ENCODE measurements at places on chromosomes 11 and 22.

- peaks cover 44% of the 10 kb centered on the region for H3K4me1 ChIP-seq
- peak overlapping the region; percentile 55 for H3K27ac ChIP-seq
- H3K27me3 ChIP-seq = no peaks in the 10 kb centered on the region
- no peak for DNase-seq
Measured at GRCh38 chr11:405954-406795, 8.6 kb downstream of the SIGIRR start.

- no peaks in the 10 kb centered on the region for H3K27me3 ChIP-seq
- no peaks in the 10 kb centered on the region for H3K36me3 ChIP-seq
- H3K27ac ChIP-seq = no peak overlapping the region
- no peak overlapping the region for H3K4me3 ChIP-seq
Measured at GRCh38 chr11:28529540-28530410, 421.6 kb downstream of the METTL15 start.

- H3K27me3 ChIP-seq = peaks cover 11% of the 10 kb centered on the region
- DNase-seq = no peak
- no peaks in the 10 kb centered on the region for H3K4me1 ChIP-seq
- H3K27ac ChIP-seq = no peak within 1 kb of the TSS
- H3K36me3 ChIP-seq = no peaks in the 10 kb centered on the region
Measured at GRCh38 chr11:101583251-101584128, at the start of gene TRPC6. Gene TRPC6, minus strand, starts transcription at chr11:101584007. Its CDS starts 504 bp downstream, at chr11:101583503.

DNA sequence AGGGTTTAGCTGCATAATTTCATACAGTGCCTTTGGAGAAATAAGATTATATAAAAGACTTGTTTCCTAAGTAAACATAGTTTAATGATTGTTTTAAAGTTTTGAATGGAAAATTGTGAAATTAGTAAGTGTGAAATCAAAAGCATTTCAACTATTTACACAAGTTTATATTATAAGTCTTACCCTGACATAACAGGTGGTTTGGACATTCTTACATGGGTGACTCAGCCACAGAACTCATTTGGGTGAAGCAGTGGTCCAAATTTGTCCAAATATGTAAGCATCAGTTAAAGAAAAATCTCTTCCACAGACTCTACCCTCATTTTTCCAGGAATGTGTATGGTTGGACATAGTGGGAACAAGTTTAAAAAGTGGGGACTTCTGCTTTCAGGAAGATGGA is 68.0 kb downstream of the USP47 start:
- no peaks in the 10 kb centered on the region for H3K27me3 ChIP-seq
- no peak overlapping the region for H3K4me3 ChIP-seq
- peaks cover 48% of the 10 kb centered on the region for H3K36me3 ChIP-seq
- H3K4me1 ChIP-seq = no peaks in the 10 kb centered on the region
- no peak overlapping the region for H3K27ac ChIP-seq

DNA sequence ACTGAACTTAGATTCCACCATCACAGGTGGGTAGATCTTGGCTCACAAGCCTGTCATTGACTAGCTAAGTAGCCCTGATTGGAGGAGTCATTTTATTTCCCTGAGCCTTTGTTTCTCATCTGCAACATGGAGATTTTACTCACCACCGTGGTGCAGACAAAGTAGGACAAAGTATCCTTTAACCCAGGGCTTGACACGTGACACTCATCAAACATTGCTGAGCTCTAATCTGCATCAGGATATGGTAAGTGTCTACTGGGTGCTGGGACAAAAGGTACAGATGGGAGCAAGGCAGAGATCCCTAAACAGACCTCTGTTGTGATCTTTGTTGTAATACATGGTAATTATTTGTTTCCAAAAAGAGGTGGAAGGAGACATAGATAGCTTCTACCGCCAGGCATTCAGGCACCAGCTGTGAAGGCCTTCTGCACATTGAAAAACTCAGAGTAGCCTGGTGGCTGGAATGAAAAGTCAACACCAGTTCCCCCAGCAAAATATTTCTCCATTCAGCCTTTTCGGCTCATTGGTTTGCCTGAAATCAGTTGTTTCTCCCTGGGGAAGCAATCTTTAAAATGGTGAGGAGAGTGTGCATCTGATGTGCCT is 18.3 kb upstream of the MICAL2 start:
- DNase-seq = no peak
- peaks cover 45% of the 10 kb centered on the region for H3K4me1 ChIP-seq
- no peak overlapping the region for H3K4me3 ChIP-seq
- H3K27me3 ChIP-seq = no peaks in the 10 kb centered on the region
- H3K36me3 ChIP-seq = no peaks in the 10 kb centered on the region

- H3K27me3 ChIP-seq = no peaks in the 10 kb centered on the region
- no peak overlapping the region for H3K27ac ChIP-seq
- peaks cover 5% of the 10 kb centered on the region for H3K4me1 ChIP-seq
- no peak for DNase-seq
Measured at GRCh38 chr11:68115285-68115684, 5.9 kb downstream of the CHKA start.

DNA sequence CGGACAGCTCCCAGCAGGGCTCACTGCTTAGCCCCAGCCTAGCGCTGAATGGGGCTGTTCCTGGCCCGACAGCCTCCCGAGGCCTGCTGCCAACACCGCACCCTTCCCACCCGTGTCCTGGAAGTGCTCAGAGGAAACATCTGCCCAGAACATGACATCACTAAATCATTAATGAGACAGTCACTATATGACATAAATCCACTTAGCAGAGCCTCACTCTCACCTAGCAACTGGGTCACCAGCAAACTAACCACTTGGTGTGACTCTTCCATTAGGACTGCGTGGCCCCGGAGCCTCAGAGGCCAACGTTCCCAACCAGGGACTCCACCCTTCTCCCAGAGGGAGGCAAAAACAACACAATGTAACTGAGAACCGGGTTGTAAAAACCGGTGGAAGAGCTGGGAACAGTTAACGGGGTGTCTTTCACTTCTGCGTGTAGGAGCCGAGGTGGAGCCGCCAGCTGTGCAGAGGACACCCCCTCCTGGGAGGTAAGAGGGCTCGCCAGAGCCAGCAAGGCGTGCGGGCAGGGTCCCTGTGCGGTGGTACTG is 21.4 kb upstream of the PACSIN2 start:
- no peaks in the 10 kb centered on the region for H3K36me3 ChIP-seq
- no peaks in the 10 kb centered on the region for H3K27me3 ChIP-seq
- no peak for DNase-seq
- H3K4me3 ChIP-seq = no peak overlapping the region

DNA sequence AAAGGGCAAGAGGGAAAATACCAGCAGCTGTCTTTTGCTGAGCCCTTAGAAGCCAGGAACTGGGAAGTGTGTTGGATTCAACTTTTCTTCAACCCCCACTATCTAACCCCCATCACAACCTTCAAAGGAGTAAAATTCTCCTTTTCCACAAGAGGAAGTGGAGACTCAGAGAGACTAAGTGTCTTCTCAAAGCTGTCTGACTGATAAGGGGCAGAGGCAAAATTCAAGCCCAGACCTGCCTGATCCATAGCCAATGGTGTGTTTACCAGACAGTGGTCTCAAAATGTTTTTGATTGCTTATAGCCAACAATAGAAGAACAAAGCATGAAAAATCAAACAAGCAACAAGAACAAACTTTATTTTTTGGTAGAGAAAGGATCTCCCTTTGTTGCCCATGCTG is 707.0 kb downstream of the NTM start:
- no peaks in the 10 kb centered on the region for H3K4me1 ChIP-seq
- no peak for DNase-seq
- no peak overlapping the region for H3K27ac ChIP-seq

GRCh38 chr22:29606320-29606719 is 2.9 kb downstream of the NF2 start:
- peaks cover 7% of the 10 kb centered on the region for H3K36me3 ChIP-seq
- DNase-seq = no peak
- no peak overlapping the region for H3K27ac ChIP-seq
- peaks cover 33% of the 10 kb centered on the region for H3K4me1 ChIP-seq
- H3K4me3 ChIP-seq = no peak overlapping the region
- no peaks in the 10 kb centered on the region for H3K27me3 ChIP-seq

GRCh38 chr11:11528986-11529385 is 92.8 kb downstream of the GALNT18 start:
- H3K36me3 ChIP-seq = no peaks in the 10 kb centered on the region
- no peak overlapping the region for H3K4me3 ChIP-seq
- H3K4me1 ChIP-seq = no peaks in the 10 kb centered on the region

DNA sequence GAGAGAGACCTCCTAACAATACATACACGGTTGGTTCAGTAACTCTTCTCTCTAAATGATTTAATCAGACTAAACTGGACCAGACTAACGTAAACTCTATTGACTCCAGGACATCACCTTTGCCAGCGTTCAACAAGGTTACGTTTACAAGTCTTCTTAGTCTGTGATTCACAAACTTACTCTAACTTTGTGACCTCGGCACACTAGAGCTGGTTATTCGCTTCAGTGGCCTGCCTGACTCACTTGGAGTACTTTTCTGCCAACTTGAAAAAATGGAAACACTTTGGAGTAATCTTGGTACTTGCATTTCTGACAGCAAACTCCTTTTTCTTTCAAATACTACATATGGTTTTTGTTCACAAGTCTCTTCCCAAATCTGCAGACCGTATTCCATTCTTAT is 26.2 kb downstream of the MTMR2 start:
- no peak overlapping the region for H3K4me3 ChIP-seq
- no peaks in the 10 kb centered on the region for H3K36me3 ChIP-seq
- H3K27ac ChIP-seq = no peak overlapping the region
- H3K27me3 ChIP-seq = no peaks in the 10 kb centered on the region

DNA sequence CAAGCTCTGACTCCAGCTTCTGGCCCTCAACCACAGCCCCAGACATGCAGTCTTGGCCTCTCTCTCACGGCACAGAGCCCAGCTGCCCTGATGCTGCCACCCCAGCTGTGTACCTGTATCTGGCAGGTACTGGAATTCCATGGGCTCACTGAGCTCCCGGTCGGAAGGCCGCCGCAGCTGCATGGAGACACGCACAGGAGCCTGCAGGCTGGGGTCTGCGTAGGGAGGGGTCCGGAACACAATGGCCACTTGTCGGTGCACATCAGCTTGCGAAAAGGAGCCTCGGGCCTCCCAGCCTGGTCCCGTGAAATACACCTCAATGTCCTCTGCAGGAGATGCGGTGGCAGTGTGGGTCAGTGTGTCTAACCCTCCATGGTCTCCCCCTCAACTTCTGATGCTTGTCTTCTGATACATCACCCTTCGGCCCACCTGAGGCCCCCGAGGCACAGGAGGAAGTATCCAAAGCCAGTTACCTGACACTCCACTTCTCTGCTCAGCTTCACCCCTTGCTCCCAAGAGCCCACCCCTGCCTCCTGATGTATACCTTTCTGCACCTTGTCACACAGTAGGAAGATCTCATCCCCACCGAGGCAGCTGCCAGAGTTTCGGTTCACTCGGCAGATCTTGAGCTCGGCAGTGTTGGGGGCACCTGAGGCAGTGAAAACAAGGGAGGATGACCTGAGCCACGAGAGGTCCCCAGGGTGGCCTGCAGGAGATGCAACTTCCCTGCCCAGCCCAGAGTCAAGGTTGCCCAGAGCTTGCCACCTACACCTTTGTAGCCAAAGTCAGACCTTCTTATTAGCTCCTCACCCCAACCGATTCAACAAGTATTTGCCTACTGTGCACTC is 4.3 kb downstream of the RELA start:
- H3K27ac ChIP-seq = no peak overlapping the region
- no peaks in the 10 kb centered on the region for H3K27me3 ChIP-seq
- H3K36me3 ChIP-seq = peaks cover 86% of the 10 kb centered on the region
- no peak overlapping the region for H3K4me3 ChIP-seq

GRCh38 chr11:124394408-124394807 is 4.4 kb downstream of the OR8B3 start:
- no peak for DNase-seq
- no peaks in the 10 kb centered on the region for H3K27me3 ChIP-seq
- H3K36me3 ChIP-seq = no peaks in the 10 kb centered on the region
- H3K27ac ChIP-seq = no peak overlapping the region

GRCh38 chr11:87036756-87037449 is 831 bp upstream of the TMEM135 start:
- no peak for DNase-seq
- peak overlapping the region; percentile 95 for H3K4me3 ChIP-seq
- H3K27me3 ChIP-seq = no peaks in the 10 kb centered on the region
- H3K4me1 ChIP-seq = peaks cover 20% of the 10 kb centered on the region
- no peaks in the 10 kb centered on the region for H3K36me3 ChIP-seq

- peak within 1 kb of the TSS; percentile 90 for H3K4me3 ChIP-seq
- peak within 1 kb of the TSS; percentile 89 for H3K27ac ChIP-seq
- no peaks in the 10 kb centered on the region for H3K27me3 ChIP-seq
Measured at GRCh38 chr22:30356449-30357235, at the start of the genes CCDC157 and SF3A1. Gene CCDC157, plus strand, starts transcription at chr22:30357007. Its CDS starts 8,994 bp downstream, at chr22:30366001. Gene SF3A1, minus strand, starts transcription at chr22:30356894. Its CDS starts 102 bp downstream, at chr22:30356792.

GRCh38 chr11:79066456-79067351 is 374.1 kb downstream of the TENM4 start:
- no peaks in the 10 kb centered on the region for H3K36me3 ChIP-seq
- no peak overlapping the region for H3K27ac ChIP-seq
- H3K27me3 ChIP-seq = no peaks in the 10 kb centered on the region
- no peak overlapping the region for H3K4me3 ChIP-seq
- H3K4me1 ChIP-seq = no peaks in the 10 kb centered on the region

DNA sequence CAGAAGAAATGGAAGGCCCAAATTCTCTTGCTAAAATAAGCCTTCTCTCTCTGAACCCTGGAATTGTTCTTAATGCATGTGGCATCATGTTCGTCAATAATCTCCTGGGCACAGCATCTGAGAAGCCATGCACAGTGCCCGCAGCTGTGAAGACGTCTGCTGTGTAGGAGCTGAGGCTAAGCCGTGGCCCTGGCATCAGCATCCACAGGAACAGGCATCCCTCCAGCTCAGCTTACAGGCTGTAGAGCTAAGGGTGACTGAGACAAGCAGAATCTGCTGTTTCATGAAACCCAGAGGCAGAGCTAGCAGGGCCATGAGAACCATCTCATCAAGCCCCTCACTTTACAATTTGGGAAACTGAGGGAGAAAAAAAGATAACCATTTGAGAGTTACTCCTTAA is 60.6 kb downstream of the SEZ6L start:
- H3K27me3 ChIP-seq = no peaks in the 10 kb centered on the region
- H3K4me1 ChIP-seq = no peaks in the 10 kb centered on the region
- no peak overlapping the region for H3K4me3 ChIP-seq
- DNase-seq = no peak
- H3K27ac ChIP-seq = no peak overlapping the region

- no peaks in the 10 kb centered on the region for H3K36me3 ChIP-seq
- no peak overlapping the region for H3K27ac ChIP-seq
- no peak for DNase-seq
- H3K4me1 ChIP-seq = no peaks in the 10 kb centered on the region
Measured at GRCh38 chr22:17476838-17477237, 86.5 kb upstream of the SLC25A18 start.

- H3K27me3 ChIP-seq = no peaks in the 10 kb centered on the region
- H3K4me1 ChIP-seq = no peaks in the 10 kb centered on the region
- DNase-seq = no peak
- no peak overlapping the region for H3K27ac ChIP-seq
- peaks cover 21% of the 10 kb centered on the region for H3K36me3 ChIP-seq
Measured at GRCh38 chr22:40153192-40153591, 24.5 kb upstream of the TNRC6B start.

- peaks cover 23% of the 10 kb centered on the region for H3K27me3 ChIP-seq
- no peaks in the 10 kb centered on the region for H3K36me3 ChIP-seq
- no peak overlapping the region for H3K27ac ChIP-seq
Measured at GRCh38 chr11:89065066-89065465, 716 bp downstream of the GRM5 start.

- DNase-seq = no peak
- no peaks in the 10 kb centered on the region for H3K4me1 ChIP-seq
- H3K36me3 ChIP-seq = no peaks in the 10 kb centered on the region
- no peak overlapping the region for H3K27ac ChIP-seq
Measured at GRCh38 chr11:31328697-31329096, 40.8 kb downstream of the DCDC1 start.
